Suprapubic skin (tissue), 4 donors: ENCODE measurements at places on chromosomes 2 and 18. TPM values are rescaled to one million over a fixed set of nuclear protein-coding genes. Genes with fewer than 3 reads are reported as not detected.

SERPINB4 gene
- total RNA-seq = not detected

HOXD4 gene
- not detected for total RNA-seq

RAX gene
- 0.18 TPM for total RNA-seq

ABCB11 gene
- total RNA-seq = 0.29 TPM

RAB6C gene
- not detected for total RNA-seq

AP1S3 gene
- total RNA-seq = 0.72 TPM

G6PC2 gene
- total RNA-seq = not detected

TYMS gene
- total RNA-seq = 2.6 TPM
